ENCODE measurements at places on chromosomes 2 and 18. TPM values are rescaled to one million over a fixed set of nuclear protein-coding genes. Genes with fewer than 3 reads are reported as not detected.

UXS1 gene
- 51.6 TPM for total RNA-seq

ATOH8 gene
- not detected for total RNA-seq

ERBB4 gene
- not detected for total RNA-seq

HOXD1 gene
- not detected for total RNA-seq

SEMA4F gene
- 8.5 TPM for total RNA-seq

UBR3 gene
- 22.1 TPM for total RNA-seq

CXCR2 gene
- not detected for total RNA-seq

SERPINB7 gene
- total RNA-seq, result not detected

SKA1 gene
- 28.7 TPM for total RNA-seq

TXNDC2 gene
- total RNA-seq, result not detected

SERTAD2 gene
- 21.4 TPM for total RNA-seq

SKOR2 gene
- not detected for total RNA-seq

RMND5A gene
- 63.5 TPM for total RNA-seq

GDF7 gene
- total RNA-seq, result not detected

MEP1B gene
- not detected for total RNA-seq

TEX44 gene
- total RNA-seq, result not detected

PROC gene
- 0.13 TPM for total RNA-seq

GALNT3 gene
- total RNA-seq, result 3.0 TPM

HK2 gene
- total RNA-seq, result 54.5 TPM

TMEM247 gene
- not detected for total RNA-seq

AGAP1 gene
- total RNA-seq, result 3.3 TPM

AQP12B gene
- total RNA-seq, result not detected

LCT gene
- total RNA-seq, result 0.48 TPM

SGO2 gene
- 18.6 TPM for total RNA-seq

CD207 gene
- total RNA-seq, result not detected

REG1B gene
- total RNA-seq, result not detected

EDAR gene
- 0.16 TPM for total RNA-seq

ABCB11 gene
- total RNA-seq, result not detected

CXCR4 gene
- 106 TPM for total RNA-seq

CNTNAP5 gene
- total RNA-seq, result not detected

TRAK2 gene
- 26.0 TPM for total RNA-seq

SLC9A2 gene
- not detected for total RNA-seq

MOGAT1 gene
- total RNA-seq, result not detected
